Cardiac fibroblast (primary cell): ENCODE measurements at places on chromosomes 3 and 15.

- DNase-seq, result no peak
Observed at GRCh38 chr3:71421820-71422566, 161.5 kb downstream of the FOXP1 start.

- DNase-seq, result no peak
Observed at GRCh38 chr3:35919160-35919559, 279.8 kb downstream of the ARPP21 start.

- no peak for DNase-seq
Observed at GRCh38 chr3:168239287-168239686, 143.6 kb upstream of the GOLIM4 start.

GRCh38 chr15:97479957-97480356 lies 480.5 kb upstream of the ARRDC4 start:
- DNase-seq, result no peak

GRCh38 chr15:74270854-74271520 lies 34.9 kb downstream of the CCDC33 start:
- no peak for DNase-seq

GRCh38 chr3:192128922-192129321 lies 598.4 kb downstream of the FGF12 start:
- DNase-seq, result no peak

DNA sequence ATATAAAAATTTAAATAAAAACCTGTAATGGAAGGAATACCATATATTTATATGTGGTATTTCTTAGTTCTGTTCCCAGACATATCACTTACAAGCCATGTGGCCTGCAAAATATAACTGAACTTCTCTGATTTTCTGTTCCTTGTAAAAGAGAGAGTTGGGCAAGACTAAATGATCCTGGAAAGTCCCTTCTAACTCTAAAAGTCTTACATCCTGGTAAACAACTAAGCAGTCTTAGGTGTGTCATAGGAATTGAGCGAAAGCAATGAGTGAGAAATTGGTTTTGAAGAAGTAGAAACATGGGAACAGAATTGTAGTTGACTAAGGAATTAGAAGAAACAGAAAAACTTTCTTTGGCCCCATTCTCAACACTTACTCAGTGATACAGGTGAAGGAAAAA lies 25.3 kb upstream of the IL20RB start:
- peak; percentile 73 for DNase-seq

GRCh38 chr15:35657679-35658311 lies 111.8 kb upstream of the DPH6 start:
- peak; percentile 48 for DNase-seq

- DNase-seq, result peak; percentile 1
Observed at GRCh38 chr3:81958972-81959640, 197.7 kb upstream of the GBE1 start.

- no peak for DNase-seq
Observed at GRCh38 chr15:99295840-99296239, 44.6 kb downstream of the LRRC28 start.

DNA sequence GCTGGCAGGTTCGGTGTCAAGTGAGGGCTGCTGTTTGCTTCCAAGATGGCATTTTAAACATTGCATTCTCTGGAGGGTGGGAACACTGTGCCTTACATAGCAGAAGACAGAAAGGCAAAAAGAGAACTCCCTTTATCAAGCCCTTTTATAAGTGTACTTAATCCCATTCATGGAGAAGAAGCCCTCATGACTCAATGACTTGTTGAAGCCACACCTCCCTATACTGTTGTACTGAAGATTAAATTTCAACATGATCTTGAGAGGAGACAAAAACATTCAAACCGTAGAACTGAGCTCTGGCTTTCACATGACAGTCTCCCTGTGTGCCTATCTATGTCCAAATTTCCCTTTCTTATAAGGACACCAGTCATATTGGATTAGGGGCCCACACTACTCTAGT lies 443.4 kb upstream of the CDIN1 start:
- DNase-seq, result no peak

DNA sequence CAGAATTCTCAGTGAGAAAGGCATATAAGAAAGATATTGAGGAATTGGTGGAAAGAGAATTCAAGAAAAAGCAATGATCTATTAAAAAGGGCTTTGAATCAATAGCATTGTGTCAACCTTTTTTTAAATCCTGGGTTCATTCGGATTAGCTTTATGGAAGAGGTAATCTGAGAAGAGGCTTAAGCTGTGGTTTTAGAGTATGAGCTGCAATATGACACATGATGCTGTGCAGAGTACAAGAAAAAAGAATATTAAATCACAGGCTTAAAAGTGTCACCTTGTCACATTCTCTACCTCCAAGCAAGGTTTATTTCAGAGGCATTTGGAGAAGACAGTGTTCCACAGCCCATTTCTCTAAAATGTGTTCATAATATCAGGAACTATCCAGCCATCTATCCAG lies 128.9 kb downstream of the RTP4 start:
- DNase-seq, result no peak

DNA sequence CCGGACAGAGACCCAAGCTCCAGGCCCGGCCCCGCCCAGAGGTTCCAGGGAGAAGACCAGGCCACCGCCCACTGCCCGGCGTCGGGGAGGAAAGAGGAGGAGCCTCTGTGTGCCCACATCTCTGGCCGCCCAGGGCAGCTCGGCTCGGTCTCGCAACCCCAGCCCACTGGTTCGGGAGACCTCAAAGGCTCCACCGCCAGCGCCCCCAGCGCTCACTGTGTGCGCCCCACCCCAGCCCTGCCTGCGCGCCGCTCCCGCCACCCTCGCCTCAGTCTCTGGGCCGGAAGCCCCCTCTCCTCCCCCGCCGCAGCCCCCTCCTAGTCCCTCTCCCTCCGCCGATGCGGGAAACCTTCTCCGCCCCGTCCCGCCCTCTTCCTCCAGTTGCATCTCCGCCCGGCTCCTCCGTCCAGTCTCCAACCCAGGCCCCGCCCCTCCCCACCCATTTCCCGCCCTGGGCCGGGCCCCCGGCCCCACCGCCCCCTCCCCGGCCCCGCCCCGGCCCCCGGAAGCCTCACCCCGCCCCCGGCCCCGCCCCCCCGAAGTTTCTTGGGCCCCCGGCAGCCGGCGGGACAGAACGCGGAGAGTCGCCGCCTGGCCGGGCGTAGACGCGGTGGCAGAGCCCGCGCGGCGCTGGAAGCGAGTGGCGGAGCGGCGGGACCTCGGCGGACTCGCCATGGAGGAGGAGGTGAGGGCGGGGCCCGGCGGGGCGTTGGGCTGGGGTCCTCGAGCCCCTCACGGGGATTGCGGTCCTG lies at the start of gene PLEKHO2:
Gene PLEKHO2 (plus strand): TSS at position 572 of the 752 bp plus-strand sequence. CDS start 102 bp downstream, at position 674.
- DNase-seq, result peak; percentile 98

- no peak for DNase-seq
Observed at GRCh38 chr3:131541288-131541687, 38.5 kb upstream of the MRPL3 start.

- DNase-seq, result peak; percentile 26
Observed at GRCh38 chr3:12729051-12729651, 29.9 kb downstream of the TMEM40 start.

- peak; percentile 94 for DNase-seq
Observed at GRCh38 chr15:39918688-39919385, 1.2 kb downstream of the GPR176 start.
